CD4-positive, alpha-beta memory T cell (primary cell): ENCODE measurements at places on chromosomes 11 and 22.

GRCh38 chr22:22920104-22920654, 32.6 kb downstream of the IGLL5 start:
- DNase-seq, result no peak

GRCh38 chr11:105328061-105328460, 188.5 kb upstream of the CARD18 start:
- DNase-seq, result no peak

GRCh38 chr11:12099132-12099873, 11.1 kb upstream of the MICAL2 start:
- no peak for DNase-seq

GRCh38 chr11:73267122-73267846, 4.9 kb upstream of the P2RY6 start:
- no peak for DNase-seq

DNA sequence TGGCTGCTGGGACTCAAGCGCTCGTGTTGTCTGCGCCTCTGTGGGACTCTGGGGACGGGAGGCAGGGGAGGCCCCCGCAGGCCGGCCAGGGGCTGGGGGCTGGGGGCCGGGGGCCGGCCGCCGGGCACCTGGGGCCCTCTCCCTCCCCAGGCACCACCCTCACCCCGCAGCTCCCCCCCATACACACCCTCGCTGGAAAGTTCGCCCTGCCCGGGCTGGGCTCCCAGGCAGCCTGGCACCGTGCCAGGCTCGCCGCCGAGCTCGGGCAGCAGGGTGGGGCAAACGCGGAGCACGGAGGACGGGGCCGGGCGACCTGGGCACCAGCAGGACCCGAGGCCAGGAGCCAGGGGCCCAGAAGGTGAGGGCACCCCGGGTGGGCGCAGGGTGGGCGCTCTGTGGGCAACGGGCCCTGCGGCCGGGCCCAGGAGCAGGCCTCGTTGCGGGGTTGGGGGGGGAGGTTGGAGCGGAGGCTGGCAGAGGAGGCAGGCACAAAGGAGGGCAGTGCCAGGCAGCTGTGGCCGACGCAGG, 76.7 kb upstream of the WNT7B start:
- peak; percentile 66 for DNase-seq

- no peak for DNase-seq
Measured at GRCh38 chr22:47001288-47001687, 238.8 kb downstream of the TBC1D22A start.
